T-helper 2 cell (primary cell): ENCODE measurements at places on chromosomes 7 and 10.
A peak's percentile ranks its signal among the peaks of the same experiment; 100 is the strongest.

DNA sequence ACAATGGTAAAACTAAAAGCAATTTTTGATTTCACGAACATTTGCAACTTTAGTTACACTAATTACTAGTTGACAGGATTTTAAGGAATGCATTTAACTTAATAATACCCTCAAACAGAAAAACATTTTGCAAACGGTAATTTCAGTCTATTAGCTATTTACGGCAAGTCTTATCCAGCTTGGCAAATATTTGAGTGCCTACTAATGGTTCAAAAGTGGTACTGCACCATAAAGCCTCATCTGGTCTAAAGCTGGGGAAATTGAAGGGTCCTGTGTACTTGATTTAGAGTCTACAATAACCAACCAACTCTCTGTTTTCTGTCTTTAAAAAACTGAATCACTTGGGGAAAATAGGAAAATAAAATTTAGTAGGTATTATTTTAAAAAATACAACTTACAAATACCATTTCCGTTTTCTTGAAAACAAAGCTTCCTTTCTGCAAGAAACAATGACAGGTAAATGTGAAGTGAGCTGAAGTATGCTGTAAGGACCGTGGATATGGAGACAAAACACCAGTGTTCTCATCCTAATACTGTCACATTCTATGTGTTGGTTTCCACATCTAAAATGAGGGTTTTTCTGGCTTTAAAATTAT, 142.3 kb downstream of the VPS50 start:
- no peak for DNase-seq

DNA sequence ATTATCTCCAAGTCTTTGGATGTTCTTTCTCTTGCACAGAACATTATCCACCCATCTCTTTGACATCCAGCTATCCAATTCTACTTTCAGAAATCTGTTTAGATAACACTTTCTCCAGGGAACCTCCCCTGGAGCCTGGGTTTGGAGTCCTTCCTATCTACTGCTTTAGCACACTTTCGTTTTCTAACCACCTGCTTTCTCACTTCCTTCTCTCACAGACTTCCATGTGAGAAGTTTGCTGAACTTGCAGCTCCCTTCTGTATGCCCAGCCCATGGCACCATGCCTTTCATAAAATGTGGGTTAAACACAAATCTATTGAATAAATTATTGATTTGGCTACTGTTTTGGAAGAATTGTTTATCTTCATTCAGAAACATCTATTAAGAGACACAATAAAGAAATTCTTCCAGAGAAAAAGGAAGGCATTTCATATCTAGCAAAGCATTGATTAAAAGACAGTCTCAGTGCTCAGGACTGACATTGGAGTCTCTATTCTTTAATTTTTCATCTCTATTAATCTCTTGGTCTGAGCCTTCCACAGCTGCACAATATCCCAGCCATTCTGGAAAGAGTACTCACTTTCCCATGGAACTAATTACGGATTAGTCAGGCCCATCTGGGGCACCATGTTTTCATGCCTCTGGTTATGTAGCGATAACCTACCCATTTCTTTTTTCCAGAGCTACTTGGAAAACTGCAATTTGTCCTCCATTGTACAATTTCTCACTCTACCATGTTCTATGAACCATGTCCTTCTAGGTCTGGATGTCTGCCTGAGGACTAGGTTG, 1077.3 kb downstream of the SORCS3 start:
- DNase-seq: no peak

- no peak for DNase-seq
Measured at GRCh38 chr10:79229071-79229541, 118.2 kb upstream of the PPIF start.

DNA sequence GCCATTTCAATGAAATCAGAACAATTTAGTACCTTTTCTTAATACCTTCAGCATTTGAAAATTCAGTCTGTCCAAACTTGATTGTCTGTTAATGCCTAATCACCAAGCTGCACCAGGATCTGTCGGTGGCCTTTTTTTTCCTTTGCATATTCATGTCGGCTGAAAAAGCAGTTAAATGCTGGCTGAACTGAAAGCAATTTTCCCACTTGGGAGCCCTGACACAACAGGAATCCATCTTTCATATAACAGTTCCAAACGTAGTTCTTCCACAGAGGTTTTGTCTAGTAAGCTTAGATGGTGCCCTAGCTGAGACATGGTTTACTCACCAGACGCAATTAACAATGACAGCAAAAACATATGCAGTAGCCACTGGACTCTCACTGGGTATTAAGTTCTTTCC, 83.6 kb upstream of the CHCHD3 start:
- DNase-seq: no peak

- no peak for DNase-seq
Measured at GRCh38 chr7:888081-889024, 12.0 kb downstream of the GET4 start.

- DNase-seq: peak; percentile 10
Measured at GRCh38 chr10:58335306-58336005, 650 bp downstream of the UBE2D1 start.

DNA sequence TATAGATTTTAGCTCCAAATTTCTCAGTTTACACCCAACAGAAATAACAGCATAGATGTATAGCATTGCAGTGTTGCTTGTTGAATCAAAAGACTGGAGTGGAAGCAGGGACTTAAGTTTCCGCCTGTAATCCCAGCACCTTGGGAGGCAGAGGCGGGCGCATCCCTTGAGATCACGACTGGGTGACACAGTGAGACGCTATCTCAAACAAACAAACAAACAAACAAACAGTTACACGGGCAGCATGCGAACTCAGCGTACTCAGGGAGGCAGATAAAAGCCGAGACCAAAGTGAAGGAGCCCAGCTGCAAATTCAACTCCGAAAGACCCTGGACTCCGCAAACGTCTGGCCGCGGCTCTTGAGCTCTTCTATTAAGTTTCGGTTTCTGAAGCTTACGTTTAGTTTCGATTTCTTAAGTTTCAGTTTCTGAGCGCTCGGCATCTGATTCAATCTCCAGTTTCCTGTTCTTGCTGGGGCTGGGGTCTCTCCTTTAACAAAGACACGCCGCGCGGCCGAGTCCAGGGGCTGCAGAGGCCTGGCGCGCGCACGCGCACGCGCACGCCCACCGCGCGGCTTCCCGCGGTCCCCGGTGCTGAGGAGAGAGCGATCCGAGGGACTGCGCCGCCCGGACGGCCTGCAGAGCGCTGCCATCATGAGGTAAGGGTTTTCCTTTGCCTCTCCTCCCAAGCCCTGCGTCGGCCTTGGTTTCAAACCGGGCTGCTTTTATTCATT, at the start of gene IFIT5:
TSS of gene IFIT5 (plus strand) at position 423 of the 733 bp plus-strand sequence. CDS start at position 654, 231 bp downstream.
- DNase-seq: peak; percentile 71

DNA sequence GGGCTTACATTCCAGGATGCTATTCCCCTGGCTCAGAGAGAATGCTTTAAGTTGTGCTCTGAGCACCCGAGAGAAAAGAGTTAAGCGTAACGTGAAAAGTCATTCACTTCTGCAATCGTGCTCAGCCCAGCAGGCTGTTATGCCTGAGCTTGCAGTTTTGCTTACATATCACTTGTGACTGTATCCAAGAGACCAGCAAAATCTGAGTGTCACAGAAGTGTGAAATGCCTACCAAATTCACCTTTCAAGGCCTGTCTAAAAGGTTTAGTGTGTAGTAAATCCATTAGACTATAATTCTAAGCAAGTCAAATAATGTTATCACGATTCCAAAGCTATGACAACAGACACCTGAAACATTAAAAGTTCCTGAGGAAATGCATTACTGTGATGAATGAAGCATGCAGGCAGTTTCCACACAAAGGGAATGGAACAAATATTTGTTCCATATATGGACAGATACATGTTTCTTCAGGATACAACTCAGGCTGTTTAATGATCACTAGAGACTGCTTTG, 20.1 kb downstream of the ITGB1 start:
- DNase-seq: no peak

- DNase-seq: no peak
Measured at GRCh38 chr7:46233585-46234329, 312.7 kb upstream of the IGFBP3 start.

- DNase-seq: no peak
Measured at GRCh38 chr7:127819975-127820731, 168.2 kb downstream of the SND1 start.

DNA sequence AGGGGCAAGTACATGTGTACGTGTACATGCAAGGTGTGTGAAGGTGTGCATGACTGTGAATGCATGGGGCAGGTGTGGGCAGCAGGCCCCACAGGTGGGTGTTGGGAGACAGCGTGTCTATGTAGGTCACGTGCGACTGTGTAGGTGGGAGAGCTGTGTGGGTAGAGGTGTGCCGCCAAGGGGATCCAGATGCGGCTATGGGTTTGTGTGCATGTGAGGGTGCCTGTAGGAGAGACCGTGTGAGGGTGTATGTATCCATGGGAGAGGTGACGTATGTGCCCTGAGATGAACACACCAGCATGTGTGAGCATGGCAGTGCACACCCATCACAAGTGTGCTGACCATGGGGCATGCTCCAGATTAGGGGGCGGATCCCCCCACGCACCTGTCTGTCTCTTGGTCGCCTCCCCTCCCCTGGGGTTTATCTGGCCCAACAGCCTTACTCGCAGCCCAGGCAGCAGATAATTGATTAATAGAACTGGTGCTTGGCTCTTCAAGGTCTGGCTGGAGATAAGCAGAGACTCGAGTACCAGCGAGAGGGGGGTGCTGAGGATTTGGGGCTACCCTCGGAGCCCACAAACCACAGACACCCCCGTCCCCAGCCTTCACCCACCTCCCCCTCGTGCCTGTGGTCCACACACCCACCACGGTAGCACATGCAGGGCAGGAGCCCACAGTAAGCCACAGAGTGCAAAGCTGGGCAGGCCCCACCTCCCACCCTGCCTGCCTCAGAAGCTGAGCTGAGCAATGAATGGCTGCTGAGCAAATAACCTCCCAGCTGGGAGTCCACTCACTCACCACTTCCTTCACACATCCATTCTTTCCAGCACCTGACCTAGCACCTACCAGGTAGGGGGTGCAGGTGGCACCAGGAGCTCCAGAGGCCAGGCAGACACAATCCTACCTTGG, 41.4 kb upstream of the ZMIZ1 start:
- DNase-seq: peak; percentile 88

DNA sequence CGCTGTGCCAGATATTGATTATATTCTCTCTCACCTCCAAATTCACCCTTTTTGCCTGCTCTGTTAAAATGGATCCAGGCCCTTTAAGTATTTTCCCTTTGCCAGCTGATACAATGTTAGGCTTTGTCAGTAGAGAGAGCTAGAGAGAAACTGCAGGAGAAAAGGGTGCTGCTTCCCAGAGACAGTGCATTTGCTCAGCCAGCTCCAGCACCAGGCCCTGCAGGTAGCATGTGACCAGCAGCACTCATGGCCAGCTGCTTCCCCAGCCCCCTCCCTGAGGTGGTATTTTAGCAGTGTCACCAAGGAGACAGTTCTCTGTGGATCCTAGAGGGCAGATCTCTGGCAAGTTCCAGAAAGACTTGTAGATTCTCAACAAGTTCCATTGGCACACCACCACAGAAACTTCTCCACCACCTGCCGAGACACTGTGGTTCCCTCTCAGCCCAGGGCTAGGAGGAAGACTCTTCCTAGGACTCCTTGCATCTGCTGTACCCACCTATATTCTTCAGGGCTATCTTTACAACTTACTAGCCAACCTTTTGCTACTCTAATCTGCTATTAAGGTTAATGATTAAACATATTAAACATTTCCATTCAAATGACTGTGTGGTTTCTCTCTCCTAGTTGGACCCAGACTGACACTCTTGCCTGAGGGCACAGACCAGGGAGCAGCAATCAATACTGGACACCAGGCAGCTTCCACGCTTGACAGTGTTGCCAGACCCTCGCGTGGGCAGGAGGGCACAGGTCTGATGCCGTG, 35.6 kb upstream of the ADAM12 start:
- DNase-seq: no peak

DNA sequence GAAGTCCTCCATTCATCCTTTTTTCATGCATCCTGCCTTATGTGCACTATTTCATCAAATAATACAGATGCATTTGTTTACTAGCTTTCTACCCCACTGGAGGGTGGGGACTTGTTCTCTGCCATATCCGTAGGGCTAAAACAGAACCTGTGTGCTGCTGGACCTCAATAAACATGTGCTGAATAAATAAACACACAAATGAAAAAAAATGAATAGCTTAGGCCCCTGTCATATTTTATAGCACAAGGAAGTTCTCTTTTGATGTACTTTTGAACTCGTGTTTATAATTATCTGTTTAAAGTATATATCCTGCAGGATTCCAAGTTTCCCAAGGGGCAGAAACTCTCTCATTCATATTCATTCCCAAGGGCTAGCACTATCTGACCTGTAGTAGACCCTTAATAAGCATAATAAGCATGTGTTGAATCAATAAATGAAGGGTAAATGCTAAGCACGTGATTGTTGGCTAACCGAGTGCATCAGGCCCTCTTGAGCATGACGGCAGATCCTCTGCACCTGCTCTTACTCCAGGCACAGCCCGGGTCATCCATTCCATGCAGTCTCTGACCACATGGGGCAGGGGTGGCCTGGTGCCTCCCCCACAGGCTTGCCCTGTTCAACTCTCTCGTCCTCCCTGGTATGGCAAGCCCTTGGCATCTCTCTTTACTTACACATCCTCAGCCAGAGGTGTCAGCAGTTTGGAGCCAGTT, 474.1 kb upstream of the ZMIZ1 start:
- no peak for DNase-seq

DNA sequence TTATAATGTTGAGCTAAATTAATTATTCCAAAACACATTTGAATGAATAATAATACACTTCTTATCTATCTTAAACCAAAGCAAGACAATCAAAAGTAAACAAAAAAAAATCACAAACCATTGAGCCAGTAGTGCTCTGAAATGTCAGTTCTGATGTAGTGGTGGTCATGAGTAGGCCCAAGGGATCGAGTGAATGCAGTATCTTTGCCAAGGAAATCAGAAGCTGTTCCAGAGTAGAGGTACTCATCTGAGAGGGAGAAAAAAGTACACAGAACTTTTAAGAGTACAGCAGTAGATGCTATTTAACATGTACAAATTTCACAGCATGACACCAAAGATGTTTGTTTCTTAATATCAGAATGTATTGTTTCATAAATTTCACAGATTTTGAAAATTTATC, 121.5 kb downstream of the SEMA3D start:
- DNase-seq: no peak

DNA sequence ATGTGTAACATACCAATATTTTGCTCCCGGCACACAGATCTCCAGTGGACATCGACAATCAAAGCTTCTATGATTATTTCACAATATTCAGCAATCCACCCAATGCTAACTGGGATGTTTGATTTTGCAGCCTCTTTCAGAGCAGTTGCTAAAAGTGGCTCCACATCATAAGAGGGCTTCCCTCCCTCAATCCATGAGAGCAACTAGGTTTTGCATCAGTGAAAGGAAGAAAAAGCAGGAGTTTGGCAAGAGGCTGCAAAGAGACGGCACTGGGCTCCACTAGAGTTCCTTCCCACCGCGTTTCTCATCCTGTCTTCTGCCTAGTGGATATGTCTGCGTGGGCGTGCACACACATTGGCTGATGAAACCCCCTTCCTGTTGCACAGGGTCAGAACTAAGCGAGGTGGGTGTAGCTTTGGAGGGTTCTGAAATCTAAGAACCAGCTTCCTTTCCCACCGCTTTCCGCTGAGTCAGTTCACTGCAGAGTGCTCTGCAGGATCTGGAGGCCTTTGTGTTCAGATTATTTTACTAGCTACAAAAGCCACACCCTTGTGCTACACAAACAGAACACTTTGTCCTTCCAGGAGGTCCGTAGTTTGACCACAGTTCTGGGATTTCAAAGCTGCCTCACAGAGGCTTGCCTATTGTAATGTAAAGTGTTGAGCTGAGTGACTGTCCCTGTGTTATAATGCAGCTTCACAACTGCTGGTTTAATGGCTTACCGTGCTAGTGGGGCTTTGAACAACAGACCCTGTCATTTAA, 28.1 kb downstream of the ARL4A start:
- DNase-seq: peak; percentile 41
